ENCODE measurements at places on chromosomes 11 and 22.

- peak; percentile 90 for ATAC-seq
Measured at GRCh38 chr11:134033696-134034491, 35.0 kb upstream of the JAM3 start.

GRCh38 chr22:46450931-46451561 lies 86.4 kb downstream of the CELSR1 start:
- ATAC-seq = no peak

DNA sequence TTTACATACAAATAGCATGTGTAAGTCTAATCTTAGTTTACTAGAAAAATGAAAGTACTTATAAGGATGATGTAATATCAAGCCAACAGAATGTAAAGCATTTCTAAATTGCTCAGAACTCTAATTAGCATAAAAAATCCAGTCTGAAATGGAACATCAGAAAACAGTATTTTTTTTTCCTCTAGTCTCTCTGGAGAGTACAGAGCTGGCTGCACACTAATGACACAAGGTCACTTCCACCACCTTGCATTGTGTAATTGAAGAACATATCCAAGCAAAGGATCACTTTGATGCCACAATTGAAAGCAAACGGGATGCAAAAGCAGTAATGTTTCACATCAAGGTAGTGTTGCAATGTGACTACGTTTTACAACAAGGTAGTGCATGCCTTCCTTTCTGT lies 548.0 kb upstream of the LUZP2 start:
- ATAC-seq = no peak

DNA sequence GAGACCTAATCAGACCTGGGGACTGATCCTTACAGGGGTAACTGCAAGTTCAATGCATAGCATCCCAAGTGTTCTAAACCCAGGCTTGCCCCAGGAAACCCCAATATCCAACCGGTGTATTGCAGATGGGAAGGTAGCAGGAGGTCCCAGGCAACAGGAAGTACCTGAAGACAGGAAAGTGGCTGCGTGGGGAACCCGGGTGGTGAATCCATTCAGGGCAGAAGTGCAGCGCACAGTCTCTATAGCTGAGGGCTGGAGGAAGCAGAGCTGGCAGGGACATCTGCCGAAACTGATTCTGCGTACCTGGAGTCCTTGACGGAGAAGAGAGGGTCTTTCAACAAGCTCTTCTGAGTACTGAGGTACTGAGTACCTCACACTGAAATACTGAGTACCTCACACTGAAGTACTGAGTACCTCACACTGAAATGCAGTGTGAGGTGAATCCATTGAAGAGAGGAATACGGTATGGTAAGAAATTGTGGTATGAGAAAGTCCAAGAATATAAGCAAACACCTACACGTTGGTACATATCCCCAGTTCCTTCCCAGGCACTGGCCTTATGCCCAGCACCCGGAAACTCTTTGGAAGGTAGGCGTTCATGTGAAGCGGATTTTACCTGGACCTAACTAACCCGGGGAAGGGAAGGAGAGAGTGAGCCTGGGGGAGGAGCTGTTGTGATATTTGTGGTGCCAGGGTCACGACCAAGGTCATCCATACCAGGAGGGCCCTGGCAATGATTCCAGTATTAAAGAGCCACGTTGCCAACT lies 20.1 kb downstream of the SCN4B start:
- no peak for ATAC-seq

- ATAC-seq = peak; percentile 47
Measured at GRCh38 chr11:76615950-76616349, 54.6 kb downstream of the LRRC32 start.

DNA sequence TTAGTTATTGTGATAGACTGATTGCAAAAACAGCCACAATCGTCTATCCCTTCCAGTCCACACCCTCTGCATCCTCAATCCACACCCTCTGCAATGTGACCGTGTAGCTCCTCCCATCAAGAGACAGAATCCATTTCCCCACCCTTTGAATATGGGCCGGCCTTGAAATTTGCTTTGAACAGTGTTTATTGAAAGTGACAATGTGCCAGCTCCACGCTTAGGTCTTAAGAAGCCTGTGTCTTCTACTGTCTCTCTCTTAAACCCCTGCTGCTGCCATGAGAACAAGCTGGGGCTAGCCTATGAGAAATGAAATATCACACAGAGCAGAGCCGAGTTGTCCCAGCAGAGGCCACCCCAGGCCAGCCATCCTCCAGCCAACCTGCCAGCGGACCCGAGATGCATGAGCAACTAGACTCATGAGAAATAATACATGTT lies 22.3 kb upstream of the MICAL2 start:
- peak; percentile 39 for ATAC-seq

GRCh38 chr11:104531075-104531474 lies 367.1 kb upstream of the PDGFD start:
- ATAC-seq = no peak

GRCh38 chr11:64095273-64095817 lies 59.6 kb downstream of the FLRT1 start:
- no peak for ATAC-seq

- ATAC-seq = no peak
Measured at GRCh38 chr22:24108073-24108472, 73.2 kb upstream of the SUSD2 start.

GRCh38 chr11:17743026-17743807 lies 8.6 kb downstream of the KCNC1 start:
- no peak for ATAC-seq

DNA sequence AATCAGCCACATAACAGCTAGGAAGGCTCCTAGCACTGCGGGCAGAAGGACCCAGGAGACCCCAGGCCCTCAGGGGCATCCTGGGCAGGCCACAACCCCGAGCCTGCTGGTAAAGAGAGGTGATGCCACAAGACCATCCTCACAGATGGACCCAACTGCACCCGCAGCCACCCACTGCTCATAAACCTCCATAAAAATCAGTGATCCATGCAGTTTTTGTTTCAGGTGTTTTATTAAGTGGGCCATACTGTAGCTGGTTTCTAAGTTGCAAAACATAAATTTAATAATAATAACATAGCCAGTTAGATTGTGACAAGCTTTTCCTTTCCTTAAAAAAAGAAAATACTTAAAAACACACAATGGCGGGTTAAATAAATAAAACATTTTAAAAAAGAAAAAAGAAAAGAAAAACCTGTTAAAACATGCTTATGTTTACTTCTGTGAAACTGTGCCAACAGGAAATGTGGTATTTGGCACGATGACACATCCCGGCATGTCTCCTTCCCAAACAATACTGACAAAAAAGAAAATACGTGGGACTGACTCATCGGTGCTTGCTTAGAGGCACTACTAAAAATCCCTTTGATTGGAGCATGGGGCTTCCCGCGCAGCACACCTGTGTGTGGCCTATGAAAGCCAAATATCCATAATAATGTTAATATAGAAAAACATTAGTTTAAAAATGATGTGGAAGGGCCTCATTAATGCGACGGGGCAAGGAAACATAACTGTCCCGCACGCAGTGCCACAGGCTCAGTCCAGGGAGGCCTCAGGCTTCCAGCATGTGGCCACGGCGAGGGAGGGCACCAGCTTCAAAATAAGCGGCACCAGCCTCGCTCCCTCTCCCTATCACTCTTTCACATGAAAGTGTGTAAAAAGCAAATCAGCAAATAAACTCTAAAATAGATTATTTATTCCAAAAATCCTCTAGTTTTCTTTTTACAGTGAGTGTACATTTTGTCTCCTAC lies 47.5 kb upstream of the SCUBE2 start:
- ATAC-seq = peak; percentile 41
